ENCODE measurements at places on chromosomes 5 and 9. TPM values are rescaled to one million over a fixed set of nuclear protein-coding genes. Genes with fewer than 3 reads are reported as not detected.

AIF1L gene
- 16.3 TPM for total RNA-seq

- no peak for DNase-seq
These were observed 268.1 kb downstream of the DOCK8 start for GRCh38 chr9:482739-483138.

- DNase-seq: peak; percentile 20
These were observed 21.2 kb downstream of the OTULIN start for GRCh38 chr5:14685757-14686156.

- no peak for DNase-seq
These were observed 16.9 kb downstream of the TLE4 start for GRCh38 chr9:79588488-79589223.

GRCh38 chr9:122402403-122402871, 31.6 kb downstream of the PTGS1 start:
- no peak for DNase-seq

DNA sequence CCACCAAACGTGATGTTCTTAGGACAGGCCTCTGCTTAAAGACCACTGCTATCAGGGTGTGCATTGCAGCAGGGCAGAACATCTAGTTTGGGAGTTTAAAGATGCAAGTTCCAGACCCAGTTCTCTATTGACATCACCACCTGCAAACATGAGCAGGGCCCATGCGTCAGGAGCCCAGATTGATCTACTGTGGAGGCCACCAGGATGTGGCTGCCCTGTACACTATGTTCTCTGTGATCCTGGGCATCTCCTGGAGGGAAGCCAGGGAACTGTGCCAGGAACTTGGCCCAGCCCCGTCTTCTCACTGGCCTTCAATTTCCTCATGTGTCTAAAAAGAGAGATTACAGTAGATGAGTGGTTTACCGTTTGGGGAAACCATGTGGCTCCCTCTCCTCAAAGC, 87.1 kb downstream of the PDE6A start:
- DNase-seq: no peak

DNA sequence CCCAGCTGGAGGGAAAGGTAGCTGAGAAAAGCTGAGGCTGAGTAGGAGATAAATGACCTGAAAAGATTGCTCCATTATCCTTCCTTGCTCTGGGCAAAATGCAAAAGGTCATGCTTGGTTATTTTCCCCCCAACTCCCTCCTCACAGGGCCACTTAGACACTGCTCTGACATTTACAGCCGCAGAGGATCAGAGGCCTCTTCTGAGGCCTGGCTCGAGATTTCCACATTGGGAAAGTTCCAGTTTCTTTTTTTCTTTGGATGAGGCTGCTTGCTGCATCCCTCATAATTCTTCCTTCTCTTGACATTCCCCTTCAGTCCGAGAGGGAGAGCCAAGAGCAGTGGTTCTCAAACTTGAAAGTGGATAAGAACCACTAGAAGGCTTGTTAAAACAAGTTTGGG, 60.1 kb upstream of the HSPA9 start:
- no peak for DNase-seq

Data from endothelial cell (in vitro differentiated cells).